Hematopoietic multipotent progenitor cell treated with erythropoietin and hydrocortisone succinate and interleukin-3 and kit ligand, for 4 days (in vitro differentiated cells): ENCODE measurements at places on chromosomes 2 and 18.
A peak's percentile ranks its signal among the peaks of the same experiment; 100 is the strongest.

- no peak for DNase-seq
Measured at GRCh38 chr2:108986916-108987510, 2.0 kb downstream of the EDAR start.

DNA sequence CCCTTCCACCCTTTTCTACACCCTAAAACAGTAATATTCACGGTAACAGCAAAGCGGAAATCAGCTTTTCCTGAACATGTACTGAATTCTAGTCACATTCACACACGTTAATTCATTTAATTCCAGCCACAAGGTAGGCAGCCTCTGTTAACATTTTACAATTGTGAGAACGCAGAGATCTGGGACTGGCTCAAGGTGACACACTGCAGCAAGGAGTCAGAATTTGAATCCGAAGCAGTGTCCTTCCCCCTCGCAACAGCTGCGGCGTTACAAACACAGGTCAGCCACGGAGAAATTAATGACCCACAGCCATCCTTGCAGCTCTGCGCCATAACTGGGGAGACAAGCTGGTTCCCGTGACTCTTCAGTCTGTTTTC is 818 bp upstream of the SLC20A1 start:
- DNase-seq = no peak

DNA sequence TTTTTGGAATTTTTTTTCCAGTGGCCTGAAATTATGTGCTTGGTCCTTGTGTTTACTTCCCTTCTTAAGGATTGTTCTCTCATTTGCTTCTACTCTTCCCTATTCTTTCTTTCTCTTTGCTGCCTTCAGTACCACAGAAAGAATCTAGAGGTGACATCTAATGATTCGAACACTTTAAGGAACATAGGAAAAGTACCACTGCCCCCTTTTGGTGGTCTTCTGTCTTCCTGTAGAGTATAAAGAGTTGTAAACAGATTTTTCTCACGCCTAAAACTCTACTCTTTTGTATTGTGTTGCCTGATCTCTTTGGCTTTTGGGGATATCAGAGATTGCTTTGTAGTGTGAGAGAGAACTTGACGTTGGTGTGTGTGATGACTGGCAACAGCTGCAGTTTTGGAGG is 7.0 kb upstream of the SCTR start:
- DNase-seq = peak; percentile 50

- DNase-seq = no peak
Measured at GRCh38 chr2:190889175-190889943, 8.7 kb downstream of the GLS start.

DNA sequence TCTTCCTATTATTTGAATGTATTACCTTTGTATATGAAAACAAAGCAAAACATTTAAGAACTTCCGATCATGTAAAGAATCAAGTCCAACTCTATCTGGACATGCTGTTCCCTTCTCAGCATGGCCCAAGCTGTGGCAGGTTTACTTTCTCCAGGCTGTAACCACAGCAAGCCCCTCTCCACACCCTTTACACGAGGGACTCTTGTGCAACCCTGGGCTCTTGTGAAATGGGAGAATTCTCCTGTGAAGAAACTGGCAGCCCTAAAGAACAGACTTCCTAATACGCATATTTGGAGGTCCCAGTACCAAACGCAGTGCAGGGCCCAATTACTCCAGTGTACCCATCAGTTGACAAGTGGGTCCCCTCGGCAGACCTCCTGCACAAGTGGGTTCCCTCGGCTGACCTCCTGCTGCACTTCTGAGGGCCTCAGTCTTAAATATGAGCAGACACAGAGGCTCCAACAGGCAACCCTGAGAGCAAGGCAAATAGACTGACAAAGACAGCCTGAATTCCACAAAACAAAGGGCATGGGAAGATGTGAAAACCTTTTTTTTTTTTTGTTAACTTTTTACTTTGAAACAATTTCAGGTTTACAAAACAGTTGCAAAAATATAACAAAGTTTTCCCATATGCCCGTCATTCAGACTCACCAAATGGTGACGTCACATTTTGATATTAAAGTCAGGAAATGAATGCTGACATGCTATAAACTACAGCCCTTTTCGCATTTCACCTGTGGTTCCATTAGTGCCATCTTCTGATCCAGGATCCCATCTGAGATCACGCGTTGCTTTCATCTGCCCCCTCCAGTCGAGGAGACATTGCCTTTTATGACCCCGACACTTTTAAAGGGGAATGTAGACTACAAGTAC is 78.2 kb downstream of the FBXO15 start:
- peak; percentile 61 for DNase-seq

- DNase-seq = no peak
Measured at GRCh38 chr2:234753701-234754100, 198.1 kb upstream of the SH3BP4 start.

DNA sequence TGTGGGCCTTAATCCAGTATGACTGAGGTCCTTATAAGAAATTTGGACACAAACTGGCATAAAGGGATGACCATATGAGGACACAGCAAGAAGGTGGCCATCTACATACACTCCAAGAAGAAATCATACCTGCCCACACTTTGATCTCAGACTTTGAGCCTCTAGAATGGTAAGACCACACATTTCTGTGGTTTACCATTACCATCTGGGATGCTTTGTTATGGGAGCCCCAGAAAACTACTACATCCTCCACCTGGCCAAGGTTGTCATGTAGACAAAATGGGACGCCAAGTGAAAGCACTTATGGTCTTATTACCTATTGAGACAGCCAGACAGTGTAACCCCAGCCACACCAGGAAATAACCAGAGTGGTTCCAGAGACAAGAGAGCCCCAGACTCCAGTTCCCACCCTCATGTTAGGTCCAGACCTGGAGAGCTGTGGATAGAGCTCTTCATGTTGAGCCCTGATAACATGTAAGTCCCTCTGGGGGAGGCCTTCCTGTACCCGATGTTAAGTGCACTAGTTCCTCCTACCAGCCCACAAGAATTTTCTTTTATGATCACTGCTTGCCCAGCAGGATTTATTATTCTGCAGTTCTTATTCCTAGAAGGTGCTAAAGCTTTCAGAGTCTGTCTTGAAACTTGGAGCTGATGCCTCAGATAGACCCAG is 4.6 kb upstream of the ADD2 start:
- peak; percentile 21 for DNase-seq

- DNase-seq = no peak
Measured at GRCh38 chr2:204023088-204023487, 86.5 kb downstream of the ICOS start.

- DNase-seq = no peak
Measured at GRCh38 chr2:206189691-206190090, 30.0 kb downstream of the EEF1B2 start.

DNA sequence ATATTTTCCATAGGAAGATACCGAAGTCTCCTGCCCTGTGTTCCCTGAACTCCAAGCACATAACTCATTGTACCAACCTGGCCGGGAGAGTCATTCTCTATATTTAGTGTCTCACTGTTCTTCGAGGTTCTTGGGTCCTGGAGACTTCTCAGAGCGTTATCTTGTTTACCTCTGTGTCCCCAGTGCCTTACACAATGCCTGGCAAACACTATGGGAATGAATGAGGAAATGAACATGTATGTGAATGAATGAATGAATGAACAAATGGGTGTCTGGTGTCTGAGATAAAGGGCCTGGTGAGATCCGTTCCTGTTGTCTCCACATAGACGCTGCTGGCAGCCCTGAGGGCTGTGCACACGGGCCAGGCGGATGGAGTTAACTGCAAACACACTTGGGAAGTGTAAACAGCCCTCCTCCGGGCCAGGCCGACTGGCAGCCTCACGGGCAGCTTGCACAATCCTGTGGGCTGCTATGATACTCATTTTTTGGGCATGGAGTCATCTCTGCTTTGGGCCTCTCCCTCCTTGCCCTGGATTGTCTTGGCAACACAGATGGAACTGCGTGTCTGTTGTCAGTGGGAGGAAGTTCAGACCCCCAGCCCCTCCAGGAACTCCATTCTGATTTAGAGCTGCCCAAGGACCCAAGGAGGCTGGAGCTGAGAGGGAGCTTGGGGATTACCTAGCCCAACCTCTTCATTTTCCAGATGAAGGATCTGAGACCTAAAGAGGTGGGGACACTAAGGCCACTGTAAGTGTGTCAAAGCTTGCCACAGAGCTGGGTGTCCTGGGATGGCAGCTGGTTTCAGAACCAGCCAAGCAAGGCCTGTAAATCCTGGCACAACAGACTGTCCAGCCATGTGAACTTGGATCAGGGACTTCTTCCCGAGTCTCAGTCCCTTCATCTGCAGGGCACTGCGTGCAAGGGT is 124.4 kb downstream of the INHBB start:
- peak; percentile 22 for DNase-seq

- no peak for DNase-seq
Measured at GRCh38 chr2:128549094-128549493, 230.4 kb upstream of the HS6ST1 start.

- peak; percentile 55 for DNase-seq
Measured at GRCh38 chr2:217903859-217904613, 98.8 kb downstream of the TNS1 start.
